Peyer's patch (tissue), 4 donors: ENCODE measurements at places on chromosomes 11 and 22.

DNA sequence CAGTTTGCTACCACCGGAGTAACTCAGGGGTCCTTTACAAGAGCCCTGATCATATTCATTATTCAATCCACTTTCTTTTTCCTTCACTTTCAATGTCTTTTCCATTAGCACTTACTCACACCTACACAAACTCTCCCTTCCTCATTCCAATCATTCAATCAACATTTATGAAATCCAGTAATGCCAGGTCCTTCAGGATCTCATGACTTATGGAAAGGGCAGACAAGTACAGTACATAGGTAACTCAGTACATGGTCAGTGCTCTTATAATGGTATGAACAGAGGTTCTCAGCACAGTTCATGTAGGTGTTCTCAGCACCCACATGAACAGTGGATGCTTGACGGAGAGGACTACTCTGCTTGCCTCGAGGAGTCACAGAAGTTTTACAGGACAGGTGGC, 106.6 kb downstream of the USP35 start:
- DNase-seq, result no peak

- no peak for DNase-seq
Observed at GRCh38 chr11:43925932-43926505, 16.4 kb upstream of the C11orf96 start.

DNA sequence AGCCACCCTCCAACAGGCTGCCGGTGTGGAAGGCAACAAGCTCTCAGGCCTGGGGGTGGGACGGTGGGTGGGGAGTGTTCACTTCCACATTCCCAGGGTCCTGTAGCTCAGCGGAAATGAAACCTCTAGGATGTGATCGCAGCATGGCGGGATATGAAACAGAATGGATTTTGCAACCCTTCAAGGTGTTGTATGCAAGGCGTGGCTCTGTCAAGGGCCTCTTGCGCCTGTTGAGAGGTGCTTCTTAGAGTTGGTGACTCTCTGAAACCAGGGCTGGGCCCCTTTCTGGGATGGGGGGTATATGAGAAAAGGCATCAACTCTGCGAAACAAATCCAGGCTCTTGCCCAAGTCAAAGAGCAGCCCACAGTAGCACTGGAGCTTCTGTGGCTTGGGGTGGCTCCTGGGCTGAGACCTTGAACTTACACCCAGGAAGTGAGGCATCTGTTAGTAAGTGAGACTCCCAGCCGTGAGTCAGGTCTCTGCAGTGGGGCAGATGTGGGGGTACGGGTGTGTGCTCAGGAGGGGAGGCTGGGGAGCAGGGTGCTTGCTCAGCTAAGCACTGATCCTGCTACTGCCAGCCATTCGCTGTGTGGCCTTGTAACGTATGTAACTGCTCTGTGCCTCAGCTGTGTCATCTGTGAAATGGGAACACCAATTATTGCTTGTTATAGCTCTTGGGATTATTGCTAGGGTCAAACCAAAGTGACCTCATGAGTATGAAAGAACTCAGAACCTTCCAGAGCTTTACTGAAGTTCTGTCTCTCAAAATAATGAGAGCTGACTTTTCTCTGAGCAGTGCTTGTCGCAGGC, 28.3 kb downstream of the NECTIN1 start:
- no peak for DNase-seq

- no peak for DNase-seq
Observed at GRCh38 chr11:15483205-15483604, 368.5 kb downstream of the INSC start.

DNA sequence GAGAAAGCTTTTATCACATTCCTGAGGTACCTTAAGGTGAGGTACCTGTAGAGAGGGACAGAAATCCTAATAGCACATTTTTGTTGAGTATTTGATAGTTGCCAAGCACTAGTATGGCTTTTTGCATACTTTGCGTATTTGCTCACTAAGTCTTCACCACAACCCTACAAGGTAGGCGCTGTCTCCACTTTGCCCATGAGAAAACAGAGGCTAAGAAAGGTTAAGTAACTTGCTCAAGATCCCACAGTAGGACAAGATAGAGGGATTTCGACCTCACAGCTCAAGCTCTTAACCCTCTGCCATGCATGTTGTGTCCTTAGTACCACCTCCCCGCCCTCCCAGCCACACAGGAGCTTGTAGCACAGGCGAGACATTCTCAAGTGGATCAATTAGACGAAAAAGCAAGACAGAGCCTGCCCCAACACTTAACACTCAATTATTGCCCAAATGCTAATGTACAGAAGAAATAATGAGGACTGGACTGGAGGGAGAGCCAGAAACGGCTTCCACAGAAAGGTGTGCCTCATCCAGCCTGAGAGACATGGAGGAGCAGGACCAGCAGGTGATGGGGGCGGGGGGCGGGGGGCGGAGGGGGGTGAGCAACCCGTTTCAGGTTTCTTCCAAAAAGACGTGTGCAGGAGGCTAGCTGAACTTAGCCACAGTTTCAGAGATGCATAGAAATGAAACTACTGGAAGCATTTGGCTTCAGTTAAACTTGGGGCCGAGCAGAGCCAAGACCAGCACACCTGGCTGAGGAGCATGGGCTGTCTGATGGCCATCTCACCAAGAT, 26.7 kb upstream of the CD44 start:
- DNase-seq, result no peak

DNA sequence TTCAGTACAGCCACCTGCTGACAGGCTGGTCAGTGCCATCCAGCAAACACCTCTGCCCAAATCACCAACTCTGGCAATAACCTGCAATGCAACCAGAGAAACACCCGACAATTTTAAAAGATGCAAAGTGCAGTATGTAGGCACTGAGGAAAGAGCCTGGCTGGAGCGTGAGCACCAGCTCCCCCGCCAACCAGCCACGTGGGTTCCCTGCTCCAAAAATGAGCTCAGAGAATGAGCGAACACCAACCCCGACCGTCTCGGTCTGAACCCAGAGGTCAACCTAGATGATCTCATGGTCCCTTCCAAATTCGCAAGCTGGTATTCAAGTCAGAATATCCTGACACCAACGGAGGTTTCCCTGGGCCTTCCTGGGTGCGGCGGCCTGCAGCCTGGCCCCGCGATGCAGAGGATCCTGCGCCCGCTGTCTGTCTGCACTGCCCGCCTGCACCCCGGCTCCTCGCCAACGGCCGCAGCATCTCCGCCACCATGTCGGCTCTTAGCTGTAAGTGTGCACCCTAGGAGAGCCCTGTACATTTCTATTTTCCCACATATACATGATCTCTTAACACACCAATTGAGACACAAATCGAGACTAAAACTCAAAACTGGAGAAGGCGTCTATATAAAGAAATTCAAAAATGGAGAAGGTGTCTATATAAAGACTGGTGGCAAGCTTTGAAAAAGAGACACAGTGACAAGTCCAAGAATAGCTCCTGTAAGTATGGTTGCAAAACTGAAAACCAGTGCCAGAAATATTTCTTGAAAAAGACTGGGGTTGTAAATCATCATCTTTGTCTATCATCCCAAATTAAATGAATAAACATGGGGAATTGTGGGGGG, 22.8 kb downstream of the TMEM184B start:
- no peak for DNase-seq

DNA sequence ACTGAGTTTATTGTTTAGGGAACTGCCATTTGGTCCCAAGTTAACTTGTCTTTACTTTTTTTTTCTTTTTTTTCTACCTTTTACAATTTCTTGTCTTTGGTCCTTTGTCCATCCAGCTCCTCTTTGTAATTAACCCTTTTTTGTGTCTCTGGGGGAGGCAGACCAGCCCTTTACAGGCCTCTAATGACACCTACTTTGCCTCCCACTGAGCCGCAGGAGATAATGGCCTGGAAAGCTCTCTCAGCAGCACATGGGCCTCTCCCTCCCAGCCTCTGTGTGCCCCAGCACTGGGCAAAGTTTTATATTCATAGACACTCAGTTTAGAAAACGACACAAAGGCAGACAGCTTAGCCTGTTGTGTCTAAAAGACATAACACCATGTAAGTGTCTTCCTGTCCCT, 480.4 kb downstream of the SOX6 start:
- no peak for DNase-seq

DNA sequence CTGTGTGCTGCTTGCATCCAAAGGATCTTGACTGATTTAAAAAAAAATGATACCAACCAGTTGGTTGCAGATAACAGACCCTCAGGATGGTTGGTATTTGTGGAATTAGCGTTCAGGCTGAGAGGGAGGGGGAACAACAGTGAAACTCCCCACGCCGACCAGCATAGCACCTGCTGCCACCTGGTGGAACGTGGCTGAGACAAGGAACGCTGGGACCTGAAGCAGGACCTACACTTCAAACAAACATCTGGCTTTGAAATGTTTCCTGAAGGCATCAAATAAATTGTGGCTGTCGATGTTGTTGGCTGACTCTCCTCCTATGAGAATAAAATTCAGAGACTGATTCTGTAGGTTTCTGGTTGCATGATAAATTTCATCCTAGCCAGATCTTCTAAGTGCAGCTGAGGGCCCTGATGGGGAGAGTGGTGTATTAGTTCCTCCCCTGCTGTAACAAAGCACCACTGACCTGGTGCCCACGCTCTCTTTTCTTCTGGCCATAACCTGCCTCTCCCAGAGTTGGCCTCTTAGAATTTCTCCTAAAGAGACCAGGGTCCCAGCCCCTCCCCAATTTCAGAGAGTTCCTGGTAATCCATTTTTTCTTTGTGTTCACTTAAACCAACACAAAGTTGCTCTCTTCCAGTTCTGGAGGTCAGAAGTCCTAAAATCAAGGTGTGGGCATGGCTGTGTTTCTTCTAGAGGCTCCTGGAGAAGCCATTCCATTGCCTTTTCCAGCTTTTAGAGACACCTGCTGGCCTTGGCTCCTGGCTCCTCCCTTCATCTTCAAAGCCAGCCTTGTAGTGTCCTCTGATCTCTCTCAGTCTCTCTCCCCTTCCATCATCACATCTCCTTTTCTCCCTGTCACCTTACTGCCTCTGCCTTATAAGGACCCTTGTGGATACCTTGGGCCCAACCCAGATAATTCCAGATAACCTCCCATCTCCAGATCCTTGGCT, 17.3 kb downstream of the APOL2 start:
- peak; percentile 42 for DNase-seq

- DNase-seq, result no peak
Observed at GRCh38 chr11:57764566-57764965, 3.0 kb downstream of the CTNND1 start.

- DNase-seq, result no peak
Observed at GRCh38 chr11:78930810-78931523, 356.3 kb upstream of the NARS2 start.
